Stromal cell of bone marrow (primary cell): ENCODE measurements at places on chromosomes 2 and 18.

GRCh38 chr2:21412944-21413443, 289.2 kb downstream of the TDRD15 start:
- DNase-seq: no peak

DNA sequence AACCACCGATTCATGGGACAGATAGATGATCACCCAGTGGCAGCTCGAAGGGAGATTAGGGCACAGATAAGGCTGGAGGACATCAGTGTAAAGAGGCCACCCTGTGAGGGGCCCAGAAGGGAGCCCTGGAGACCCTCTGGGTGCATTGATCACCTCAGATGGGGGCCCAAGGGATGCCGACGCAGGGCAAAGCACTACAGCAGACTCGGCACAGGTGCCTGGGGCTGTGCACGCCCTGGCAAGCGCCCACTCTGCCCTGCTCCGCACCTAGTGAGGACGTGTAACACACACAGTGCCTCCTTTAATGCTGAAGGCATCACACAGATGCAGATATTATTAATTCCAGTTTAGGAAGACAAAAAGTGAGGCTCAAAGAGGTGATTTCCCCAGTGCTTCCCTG, 9.5 kb downstream of the GYPC start:
- DNase-seq: no peak

GRCh38 chr2:138217975-138218374, 253.7 kb downstream of the HNMT start:
- no peak for DNase-seq

DNA sequence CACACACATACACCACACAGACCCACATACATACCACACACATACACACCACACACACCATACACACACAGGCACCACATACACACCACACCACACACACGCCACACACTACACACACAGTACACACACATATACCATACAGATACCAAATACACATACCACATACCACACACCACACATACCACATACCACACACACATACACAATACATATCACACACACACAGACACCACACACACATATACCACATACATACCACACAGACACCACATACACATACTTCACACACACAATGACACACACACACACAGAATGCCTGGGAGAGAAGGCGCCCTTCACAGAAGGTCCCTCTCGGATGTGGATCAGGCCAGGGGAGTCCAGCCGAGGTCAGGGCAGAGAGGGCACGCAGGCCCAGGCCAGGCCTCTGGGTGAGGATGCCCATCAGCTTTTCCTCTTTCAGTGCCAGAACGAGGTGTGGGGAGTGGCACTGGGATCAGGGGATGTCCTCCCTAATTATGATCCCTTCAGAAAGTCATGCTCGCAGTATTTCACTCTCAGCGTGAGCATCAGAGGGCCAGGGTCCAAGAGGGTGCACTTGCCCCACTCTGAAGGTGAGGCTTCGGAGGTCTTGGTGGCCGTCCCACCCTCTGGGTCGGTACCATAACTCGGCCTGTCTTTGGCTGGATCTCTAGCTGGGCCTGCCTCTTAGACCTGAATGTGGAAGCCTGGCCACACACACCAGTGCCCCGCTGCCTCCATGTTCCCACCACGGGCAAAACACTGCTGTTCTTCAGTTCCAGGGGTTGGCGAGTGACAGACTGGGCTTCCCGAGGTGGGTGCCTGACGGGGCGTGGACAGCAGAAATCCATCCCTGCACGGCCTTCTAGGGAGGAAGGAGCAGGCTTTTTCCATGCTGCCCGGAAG, 70.6 kb upstream of the ODC1 start:
- no peak for DNase-seq
